ENCODE measurements at places on chromosomes 6 and 20.

- DNase-seq = no peak
These were observed 15.2 kb downstream of the DNAH8 start for GRCh38 chr6:38730140-38730862.

DNA sequence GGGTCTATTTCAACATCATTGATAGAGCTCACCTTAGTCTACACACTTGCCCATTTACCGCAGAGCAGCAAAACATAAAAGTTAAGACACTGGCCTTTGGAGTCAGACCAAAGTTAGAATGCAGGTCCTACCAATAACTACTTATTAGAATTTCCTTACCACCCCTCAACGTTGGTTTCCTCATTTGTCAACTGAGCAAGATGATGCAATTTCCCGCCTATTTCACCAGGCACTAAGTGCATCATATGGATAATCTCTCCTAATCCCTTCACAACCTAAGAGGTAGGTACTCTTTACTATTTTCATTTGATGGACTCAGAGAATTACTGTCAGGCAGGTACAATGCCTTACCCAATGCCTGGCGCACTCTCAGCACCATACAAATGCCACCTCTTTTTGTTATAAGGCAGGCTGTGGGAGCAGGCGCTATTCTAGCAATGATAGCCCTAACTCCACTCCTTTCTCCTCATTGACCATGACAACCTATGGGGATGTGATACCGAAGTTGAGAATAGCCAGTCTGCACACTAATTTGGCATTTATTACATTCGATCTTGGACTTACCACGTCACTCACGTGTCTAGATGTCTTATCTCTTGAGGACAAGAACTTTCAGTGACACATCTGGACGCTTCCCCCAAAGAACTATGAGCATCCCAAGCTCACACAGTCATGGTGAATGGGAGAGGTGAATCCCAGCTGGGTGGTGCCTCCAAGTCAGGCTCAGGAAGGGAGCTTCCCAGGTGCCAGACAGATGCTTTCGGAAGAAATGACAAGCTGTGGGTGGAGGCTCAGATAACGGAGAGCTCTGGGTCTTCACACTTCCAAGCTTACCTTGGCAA lies 128.1 kb upstream of the STMND1 start:
- DNase-seq = no peak

DNA sequence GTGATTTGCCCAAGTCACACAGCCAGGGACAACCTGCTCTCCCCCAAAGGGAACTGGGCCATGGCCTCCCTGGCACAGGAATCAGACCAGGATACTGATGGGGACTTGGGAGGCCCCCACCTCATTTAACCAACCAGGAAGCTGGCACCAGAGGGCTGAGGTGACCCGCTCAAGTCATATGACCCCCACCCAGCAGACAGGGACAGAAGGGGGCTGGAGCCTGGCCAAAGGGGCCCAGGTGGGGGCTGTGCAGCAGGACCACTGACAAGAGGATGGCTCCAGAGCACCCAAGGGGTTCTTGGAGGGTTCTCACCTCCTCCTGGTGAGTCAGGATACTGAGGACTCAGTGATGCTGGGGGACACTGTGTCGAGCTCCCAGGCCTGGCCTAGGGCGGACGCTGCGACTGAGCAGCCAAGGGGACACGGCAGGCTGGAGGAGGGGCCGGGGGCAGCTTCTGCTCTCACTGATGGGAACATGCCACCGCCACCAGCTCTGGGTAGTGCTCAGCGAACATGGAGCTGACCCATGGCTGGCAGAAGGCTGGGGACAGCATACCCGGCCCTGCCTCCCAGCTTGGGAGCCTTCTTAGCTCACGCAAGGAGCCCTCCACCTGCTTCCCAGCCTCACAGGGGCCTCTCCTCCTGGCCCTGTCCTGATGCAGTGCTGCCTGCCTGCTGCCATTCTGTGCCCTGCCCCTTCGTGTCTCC lies 1.2 kb downstream of the CST7 start:
- no peak for DNase-seq

DNA sequence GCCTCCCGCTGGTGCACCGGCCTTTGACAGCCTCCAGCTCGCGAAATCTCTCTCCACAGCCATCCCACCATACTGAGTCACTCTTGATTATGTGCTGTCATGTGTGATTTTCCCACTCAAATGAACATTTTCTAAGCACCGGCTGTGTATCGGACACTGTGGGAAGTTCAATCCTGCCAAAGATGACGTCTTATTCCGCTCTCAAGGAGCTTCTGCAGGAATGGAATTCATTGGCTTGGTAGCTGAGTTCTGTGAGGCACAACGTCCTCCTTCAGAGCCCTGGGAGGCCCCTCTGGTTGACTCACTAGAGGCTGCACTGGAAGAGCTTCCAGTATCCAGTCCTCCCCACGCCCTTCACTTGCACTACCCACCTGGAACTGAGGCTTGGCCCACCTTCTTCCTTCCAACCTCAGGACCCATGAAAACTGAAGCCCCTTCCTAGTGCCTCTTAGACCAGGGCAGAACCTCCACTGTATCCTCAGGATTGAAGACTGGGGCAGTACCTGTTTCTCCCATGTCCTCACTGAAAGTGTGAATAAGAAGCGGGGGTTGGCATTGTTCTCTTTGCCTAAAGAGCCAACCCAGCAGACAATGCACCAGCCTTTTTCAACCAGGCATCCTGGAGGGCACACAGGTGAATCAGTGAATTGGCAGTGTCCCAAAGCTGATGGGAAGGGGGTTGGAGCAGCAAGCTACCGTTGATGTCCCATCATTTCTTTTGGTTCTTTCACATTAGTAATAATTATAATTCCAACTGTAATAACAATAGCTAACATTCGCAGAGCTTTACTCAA lies 1.7 kb downstream of the UNC5CL start:
- no peak for DNase-seq

- no peak for DNase-seq
These were observed 171.8 kb upstream of the BMP2 start for GRCh38 chr20:6595704-6596103.

DNA sequence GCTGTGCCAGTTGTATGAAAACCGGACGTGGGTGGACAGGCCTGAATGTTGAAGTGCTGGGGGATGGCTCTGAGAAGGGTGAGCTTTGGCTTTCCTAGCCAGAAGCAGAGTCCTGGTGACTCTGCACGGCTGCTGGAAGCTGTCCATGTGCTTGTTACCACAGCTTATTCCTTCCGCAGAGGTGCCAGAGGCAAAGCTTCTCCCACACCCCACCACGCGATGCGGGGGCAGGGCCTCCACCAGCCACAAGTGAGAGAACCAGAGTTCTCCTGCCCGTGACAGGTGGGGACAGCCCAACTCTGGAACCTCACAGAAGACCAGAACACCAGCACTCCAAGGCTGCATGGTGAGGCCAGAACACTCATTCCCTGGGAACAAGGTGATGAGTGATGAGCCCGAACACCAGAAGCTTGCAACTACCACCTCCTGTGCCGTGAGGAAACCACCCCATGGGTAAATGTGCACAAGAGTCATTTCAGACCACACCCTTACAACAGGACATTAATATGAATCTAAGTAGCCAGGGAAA lies 36.7 kb downstream of the JAG1 start:
- no peak for DNase-seq

DNA sequence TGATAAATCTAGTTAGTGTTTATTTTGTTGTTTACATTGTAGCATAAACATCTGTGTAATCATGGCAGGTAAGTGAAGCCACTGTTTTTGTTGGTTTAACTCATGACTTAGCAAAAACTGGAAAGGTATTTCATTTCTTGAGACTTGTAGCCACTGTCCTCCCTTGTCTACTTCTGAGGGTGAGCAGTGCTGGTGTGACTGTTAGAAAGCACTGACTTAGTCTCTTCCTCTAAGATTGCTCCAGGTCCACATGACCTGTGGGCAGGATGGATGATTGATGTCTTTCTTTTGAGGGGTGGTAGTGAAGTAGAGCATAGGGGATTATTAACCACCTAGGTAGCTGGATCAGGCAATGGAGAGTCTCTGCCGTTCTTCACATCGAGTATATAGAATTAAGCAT lies 203.8 kb downstream of the ARID1B start:
- DNase-seq = no peak

- no peak for DNase-seq
These were observed 18.4 kb upstream of the AKAP7 start for GRCh38 chr6:131116755-131117360.

GRCh38 chr6:39999006-39999867 lies 65.0 kb upstream of the MOCS1 start:
- DNase-seq = no peak

GRCh38 chr20:33947709-33948295 lies 45.9 kb upstream of the RALY start:
- DNase-seq = peak; percentile 3

DNA sequence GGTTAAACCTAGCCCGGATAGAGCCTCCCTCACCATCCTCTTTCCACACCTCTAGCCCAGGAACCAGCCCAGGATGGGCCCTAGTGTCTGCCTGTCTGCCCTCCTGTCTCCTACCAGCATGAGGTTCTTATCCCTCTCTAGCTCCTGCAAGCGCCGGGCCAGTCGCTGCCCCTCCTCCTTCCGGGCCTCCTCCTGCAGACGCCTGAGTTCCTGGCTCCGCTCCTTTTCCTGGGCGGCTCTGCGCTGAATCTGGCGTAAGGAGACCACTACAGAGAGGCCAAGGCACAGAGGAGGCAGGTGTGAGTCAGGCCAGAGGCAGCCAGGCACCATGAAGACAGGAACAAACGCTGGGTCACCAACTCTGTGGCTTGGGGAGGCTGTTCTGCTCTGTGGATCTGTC lies 4.3 kb upstream of the PSORS1C2 start:
- no peak for DNase-seq

GRCh38 chr6:109436041-109436440 lies 4.4 kb downstream of the PPIL6 start:
- no peak for DNase-seq

DNA sequence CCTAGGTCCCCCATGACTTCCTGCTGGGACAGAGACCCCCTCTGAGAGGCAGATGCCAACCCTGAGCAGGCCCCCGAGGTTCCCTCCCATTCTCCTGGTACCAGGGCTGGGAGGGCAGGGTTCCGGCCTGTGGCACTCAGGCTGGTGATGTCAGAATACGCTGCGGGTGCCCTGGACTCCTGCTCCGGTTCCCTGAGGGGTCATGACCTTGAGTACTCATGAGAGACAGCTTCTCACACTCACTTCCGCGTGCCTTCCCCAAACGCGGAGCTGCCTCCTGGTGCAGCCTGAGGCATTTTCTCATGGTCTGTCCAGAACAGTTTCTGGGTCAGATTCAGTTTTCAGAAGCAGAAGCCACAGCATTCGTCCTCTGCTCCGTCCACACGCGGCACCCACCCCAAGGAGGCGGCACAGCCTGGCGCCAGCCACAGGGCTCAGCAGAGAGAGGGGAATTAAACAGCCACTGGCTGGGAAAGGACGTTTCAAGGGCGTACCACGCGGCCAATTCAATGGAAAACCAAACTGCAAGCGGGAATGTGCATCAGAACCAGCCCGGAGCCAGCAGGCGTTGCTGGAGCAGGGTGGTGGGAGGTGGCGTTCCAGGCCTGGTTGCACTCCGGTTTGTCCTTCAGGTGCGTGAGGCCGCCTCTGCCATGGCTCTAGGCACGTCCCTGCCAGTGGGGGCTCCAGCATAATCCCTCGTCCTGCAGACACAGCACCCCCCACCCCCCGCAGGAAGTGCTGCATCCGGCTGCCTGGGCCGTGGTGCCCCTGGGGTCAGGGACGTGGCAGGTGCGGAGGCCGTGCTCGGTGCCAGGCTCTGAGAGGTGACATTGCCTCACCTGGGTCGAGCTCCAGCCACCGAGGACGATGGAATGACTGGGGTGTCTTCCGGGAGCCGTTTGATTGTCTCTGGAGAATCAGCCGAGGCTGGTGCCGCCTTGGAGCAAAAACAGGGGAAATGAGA lies 58.3 kb upstream of the BHLHE23 start:
- no peak for DNase-seq

GRCh38 chr20:32296819-32297420 lies 19.5 kb downstream of the KIF3B start:
- no peak for DNase-seq
